Activated CD4-positive, alpha-beta T cell treated with anti-CD3 and anti-CD28 coated beads, Interleukin-2, amount 50 U/mL, for 4 hours (primary cell): ENCODE measurements at places on chromosomes 12 and 14.

- no peak for DNase-seq
Observed at GRCh38 chr14:103559766-103560165, 2.7 kb downstream of the BAG5 start.

- DNase-seq: no peak
Observed at GRCh38 chr12:48420039-48420775, 52.2 kb upstream of the ANP32D start.

GRCh38 chr14:99389174-99389826 is 91.4 kb downstream of the SETD3 start:
- DNase-seq: peak; percentile 26

GRCh38 chr12:118960865-118961264 is 20.5 kb upstream of the SRRM4 start:
- no peak for DNase-seq

- DNase-seq: no peak
Observed at GRCh38 chr12:38155020-38155395, 161.6 kb upstream of the ALG10B start.

GRCh38 chr14:44741431-44741830 is 220.3 kb downstream of the KLHL28 start:
- no peak for DNase-seq

GRCh38 chr12:121295746-121296617 is 527 bp downstream of the CAMKK2 start:
- DNase-seq: no peak

- DNase-seq: no peak
Observed at GRCh38 chr12:51942056-51942455, 9.4 kb upstream of the ACVR1B start.

DNA sequence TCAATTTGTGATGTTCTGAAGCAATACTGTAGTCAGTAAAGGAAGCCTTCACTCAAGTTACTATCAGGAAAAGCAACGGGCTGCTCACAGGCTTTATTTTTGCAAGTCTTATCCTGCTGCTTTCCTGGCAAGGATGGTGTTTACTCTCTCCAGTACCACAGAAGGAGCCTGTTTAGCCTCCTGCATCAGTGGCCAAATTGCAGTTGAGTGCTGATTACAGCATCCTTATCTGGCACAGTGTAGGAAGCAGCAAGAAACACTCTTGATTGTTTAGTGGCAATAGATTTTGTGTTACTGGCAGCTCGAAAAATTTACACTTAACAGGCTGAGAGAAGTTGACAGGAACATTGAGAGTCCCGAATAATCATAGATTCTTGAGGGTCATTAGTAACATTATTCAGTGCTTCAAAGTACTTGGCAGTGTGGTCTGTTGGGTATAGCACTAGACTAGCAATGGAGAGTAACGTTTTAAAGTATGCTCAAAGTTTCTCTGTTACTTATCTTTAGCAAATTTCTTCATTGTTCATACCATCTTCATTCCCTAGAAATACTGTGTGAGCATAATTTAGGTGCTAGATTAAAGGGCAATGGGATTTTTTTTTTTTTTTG is 11.7 kb downstream of the TULP3 start:
- DNase-seq: no peak

GRCh38 chr14:71471634-71472355 is 460.4 kb upstream of the RGS6 start:
- DNase-seq: no peak

DNA sequence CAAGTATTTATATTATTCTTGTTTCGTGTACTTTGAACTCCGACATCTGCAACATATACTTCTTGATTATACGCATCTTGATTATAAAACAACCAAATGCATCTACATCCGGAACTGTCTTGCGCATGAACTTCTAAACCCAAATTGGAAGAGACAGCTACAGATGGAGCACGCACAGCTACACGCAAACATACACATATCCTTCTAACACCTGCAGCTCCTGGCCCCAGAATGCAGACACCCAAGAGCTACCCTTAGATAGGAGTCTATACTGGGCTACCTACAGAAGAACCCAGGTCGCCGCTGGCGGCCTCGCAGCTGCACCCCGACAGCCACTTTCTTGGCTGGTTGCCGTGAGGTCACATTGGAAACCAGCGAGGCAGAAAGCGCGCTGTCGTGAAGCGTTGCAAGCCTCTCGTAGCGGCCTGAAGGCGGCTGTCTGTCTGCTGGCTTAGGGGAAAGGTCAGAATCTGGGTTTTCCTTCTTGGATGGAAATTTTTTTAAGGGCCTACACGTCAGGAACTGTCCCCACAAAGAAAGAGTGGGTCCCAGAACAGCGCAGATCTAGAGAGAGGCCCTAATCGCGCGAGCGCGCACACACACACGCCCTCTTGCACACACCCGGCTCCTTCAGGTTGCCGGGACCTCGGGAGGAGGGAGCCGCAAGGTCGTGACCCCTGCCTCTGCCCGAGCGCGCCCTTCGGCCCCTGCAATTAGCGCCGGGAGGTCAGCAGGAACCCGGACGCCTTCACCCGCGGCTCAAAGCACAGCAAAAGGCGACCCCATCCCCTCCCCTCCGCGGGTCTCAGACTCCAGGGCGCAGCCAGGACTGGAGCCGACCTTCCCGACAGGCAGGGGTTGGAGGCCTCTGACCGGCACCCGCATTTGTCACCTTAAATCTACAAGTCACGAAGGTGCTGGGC is 17.0 kb downstream of the TBX3 start:
- DNase-seq: no peak
